ENCODE measurements at places on chromosomes 7 and 10.

DNA sequence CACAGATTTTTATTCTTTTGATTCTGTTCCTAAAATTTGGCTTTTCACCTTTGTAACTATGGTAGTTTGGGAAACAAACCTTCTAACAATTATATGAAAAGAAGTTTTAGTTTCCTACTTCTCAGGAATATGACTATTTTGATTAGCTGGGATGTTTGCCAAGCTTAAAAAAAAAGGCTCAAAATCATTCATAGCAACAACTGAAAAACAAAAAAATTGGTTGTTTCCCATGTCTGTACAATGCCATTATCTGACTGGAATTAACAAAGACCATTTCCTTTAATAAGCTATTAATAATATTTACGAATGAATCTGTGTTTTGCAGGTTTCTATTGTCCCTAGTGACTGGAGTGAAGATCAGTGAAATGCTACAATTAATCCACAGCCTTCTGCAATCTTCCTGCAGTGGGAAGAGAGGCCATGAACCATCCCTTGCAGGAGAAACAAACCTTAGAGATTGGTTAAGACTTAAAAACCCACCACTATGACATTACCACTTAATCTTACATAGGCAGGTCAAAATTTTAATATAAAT is 4.2 kb downstream of the PURB start:
- no peak for DNase-seq

DNA sequence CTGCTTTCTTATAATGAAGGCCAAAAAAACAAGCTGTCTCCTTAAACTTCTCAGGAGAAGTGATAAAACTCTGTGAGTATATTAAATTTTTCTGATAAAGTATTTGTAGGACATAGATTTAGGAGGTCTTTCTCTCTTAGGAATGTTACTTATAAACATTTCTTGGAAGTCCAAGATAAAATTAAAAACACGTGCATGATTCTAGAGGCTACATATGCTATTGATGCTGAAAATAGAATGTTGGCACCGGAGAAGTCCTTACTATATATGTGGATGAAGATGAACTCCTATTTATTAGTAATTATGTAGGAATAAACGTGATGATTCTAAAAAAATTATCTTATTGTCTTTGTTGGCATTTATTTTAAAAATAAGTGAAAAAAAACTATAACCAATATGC is 241.3 kb upstream of the LRRTM3 start:
- DNase-seq, result no peak

DNA sequence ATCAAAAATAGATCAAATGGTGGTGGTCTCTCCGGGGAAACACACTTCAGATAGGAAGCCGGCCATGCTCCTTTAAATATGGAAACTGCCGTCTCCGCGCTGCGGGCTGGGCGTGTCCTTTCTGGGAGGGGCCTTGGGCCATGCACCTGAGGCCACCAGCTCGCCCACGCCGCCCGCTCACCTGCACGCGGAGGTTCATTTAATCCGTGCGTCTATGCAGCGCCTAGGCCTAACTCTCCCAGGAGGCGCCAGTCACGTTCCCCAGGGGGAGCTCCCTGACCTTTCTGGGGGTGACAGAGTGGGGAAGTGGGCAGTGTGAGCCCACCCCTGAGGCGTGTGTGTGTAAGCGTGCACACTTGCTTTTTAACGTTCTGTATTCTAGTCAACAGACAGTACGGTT is 64.0 kb downstream of the C10orf143 start:
- DNase-seq, result no peak

GRCh38 chr10:110597476-110597875 is 30.0 kb downstream of the SMC3 start:
- no peak for DNase-seq

GRCh38 chr7:141386881-141387280 is 164.3 kb upstream of the AGK start:
- no peak for DNase-seq

GRCh38 chr10:62812672-62813439 is 3.3 kb downstream of the EGR2 start:
- no peak for DNase-seq

DNA sequence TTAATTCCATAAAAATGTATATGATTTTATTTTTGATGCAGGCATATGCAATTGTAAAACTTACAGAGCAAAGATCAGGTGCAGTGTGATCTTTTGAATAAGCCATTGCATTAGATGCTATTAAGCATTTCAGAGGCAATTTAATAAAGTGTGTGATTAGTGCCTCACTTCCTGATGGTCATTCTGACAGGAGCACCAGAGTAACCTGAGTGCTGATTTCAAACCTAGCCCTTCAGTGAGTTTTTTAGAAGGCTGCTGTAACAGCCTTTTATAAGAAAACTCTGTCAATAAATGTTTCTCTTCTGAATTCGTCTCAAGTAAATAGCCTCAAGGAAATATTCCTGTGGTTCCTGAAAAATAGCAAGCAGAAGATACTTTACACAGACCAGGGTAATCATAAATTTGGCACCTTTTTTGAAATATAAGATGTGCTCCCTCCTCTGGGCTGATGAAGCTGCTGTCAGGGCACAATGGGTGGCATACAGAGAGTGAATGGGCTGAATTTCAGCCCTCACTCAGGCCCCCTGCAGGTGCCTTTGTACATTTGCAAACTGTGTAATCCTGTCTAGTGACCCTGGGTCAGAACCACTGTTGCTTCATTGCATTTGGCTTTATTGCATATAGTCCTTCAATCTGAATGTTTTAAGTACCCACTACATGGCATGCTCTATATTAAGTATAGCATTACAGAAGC is 193.7 kb upstream of the CSTF2T start:
- no peak for DNase-seq

DNA sequence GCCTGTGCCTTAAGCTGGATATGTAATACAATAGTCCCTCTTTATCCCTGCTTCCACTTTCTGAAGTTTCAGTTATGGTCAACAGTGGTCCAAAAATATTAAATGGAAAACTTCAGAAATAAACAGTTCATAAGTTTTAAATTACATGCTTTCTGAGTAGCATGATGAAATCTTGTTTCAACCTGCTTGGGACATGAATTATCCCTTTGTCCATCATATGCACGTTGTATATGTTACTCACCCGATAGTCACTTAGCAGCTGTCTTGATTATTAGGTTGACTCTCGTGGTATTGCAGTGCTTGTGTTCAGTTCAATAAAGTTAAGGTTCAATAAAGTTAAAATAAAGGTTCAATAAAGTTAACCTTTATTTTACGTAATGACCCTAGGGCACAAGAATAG is 25.5 kb downstream of the C1GALT1 start:
- no peak for DNase-seq

GRCh38 chr10:86709396-86710185 is 41.3 kb downstream of the LDB3 start:
- no peak for DNase-seq

GRCh38 chr10:110274072-110274627 is 30.6 kb downstream of the SMNDC1 start:
- no peak for DNase-seq

GRCh38 chr10:34433241-34434076 is 381.6 kb downstream of the PARD3 start:
- no peak for DNase-seq

DNA sequence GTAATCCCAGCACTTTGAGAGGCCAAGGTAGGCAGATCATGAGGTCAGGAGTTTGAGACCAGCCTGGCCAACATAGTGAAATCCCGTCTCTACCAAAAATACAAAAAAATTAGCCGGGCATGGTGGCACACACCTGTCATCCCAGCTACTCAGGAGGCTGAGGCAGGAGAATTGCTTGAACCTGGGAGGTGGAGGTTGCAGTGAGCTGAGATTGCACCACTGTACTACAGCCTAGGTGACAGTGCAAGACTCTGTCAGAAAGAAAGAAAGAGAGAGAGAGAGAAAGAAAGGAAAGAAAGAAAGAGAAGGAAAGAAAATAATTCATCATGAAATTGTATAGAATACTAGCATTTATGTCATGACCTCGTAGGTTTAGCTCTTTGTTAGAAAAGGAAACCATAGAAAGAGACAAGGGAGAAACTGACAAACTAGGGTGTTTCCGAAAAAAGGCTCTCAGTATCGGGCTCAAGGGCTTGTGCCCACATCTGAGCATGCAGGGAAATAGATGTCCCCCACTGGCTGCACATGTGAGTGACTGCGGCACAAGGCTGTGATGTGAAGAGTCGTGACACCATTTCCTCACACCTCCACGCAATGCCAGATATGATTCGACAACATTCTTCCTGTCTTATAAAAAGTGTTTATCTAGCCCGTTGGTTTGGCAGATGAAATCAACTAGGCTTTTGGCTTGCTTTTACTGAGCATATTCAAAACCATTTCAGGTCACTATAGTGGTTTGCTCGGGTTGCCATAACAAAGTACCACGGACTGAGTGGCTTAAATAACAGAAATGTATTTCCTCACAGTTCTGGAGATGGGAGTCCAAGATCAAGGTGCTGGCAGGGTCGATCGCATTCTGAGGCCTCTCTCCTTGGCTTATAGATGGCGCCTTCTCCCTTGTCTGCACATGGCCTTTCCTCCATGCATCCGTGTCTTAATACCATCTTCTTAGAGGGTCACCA is 2.0 kb downstream of the SRGN start:
- no peak for DNase-seq

DNA sequence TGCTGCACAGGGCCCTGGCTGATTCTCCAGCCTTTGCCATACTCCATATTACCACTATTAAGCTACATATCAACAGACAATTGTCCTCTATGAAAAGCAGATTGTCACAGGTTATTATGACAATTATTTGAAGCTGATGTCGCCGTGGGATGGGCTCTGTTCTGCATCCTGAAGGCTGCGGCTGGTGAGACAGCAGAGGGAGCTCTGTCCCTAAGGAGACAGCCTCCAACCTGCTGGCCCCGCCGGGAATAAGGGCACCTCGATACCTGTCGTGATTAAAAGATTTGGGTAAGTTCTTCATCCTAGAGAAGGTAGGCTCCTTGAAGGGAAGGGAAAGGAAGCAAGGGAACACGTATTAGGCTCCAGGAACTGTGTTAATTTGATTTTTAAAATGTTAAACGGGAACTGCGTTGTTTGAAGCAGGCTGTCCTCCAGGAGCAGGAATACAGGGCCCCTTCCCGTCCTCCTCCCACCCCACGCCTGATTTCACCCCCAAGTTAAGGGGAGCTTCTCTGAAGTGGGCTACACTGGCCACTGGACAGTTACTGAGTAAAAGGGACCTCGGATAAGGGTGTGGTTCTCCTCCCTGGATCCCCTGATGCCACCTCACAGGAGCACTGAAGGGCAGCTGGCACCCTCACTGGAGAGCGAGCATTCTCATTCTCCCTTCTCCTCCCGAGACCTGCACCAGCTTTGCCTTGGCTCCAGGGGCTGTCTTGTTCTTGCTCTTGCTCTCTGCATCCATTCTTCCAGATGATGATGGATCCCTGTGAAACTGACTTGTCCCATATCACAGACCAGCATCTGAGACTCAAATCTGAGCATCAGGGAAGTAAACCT is 11.8 kb upstream of the TIAL1 start:
- no peak for DNase-seq

DNA sequence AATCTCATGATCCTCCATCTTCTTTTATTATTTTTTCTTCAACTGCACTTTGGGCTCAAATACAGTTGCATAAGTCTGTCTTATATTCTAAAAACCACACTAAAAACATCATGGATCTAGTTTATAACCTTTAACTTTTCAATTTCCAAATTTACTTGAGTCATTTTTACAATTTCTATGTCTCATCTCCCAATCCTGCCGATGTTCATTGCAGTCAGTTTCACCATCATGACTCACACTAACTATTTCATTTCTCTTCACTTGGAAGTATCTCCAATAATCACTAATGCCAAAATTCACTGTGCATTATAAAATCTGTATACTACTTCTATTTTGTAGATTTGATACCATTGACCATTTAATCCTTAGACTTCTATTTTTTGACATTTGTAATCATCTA is 806.9 kb upstream of the SORCS1 start:
- DNase-seq, result no peak

GRCh38 chr7:98024075-98024474 is 34.1 kb upstream of the OCM2 start:
- DNase-seq, result no peak

- DNase-seq, result no peak
Observed at GRCh38 chr10:126497672-126498071, 109.4 kb upstream of the ADAM12 start.

GRCh38 chr7:127976738-127977120 is 54.5 kb downstream of the LRRC4 start:
- DNase-seq, result no peak

DNA sequence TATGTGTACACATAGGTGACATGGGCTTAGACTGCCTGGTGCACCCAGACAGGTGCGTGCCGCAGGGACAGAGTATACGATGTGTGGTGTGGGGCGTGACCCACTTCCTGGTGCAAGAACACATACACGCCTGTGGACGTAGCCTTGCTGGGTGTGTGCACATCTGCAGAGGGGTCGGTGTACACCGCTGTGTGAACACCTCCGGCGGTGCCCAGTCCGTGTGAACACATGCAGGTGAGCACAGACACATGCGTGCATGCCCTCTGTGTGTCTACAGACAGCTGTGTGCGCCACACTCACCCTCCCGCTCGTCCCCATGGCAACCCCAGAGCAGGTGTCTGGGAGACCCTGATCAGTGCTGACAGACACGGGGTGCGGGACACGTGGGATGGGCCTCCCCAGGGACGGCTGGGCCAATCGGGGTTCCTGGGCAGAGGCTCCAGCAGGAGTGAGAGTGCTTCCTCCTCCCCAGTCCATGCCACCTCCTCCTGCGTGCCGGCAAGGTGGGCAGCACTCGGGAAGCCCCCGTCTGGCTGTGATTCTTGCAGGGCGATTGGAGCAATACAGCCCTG is 23.4 kb downstream of the ELFN1 start:
- DNase-seq, result no peak

GRCh38 chr7:21426286-21427181 is 1.3 kb upstream of the SP4 start:
- no peak for DNase-seq

GRCh38 chr7:128906001-128906765 is 4.3 kb downstream of the KCP start:
- no peak for DNase-seq

DNA sequence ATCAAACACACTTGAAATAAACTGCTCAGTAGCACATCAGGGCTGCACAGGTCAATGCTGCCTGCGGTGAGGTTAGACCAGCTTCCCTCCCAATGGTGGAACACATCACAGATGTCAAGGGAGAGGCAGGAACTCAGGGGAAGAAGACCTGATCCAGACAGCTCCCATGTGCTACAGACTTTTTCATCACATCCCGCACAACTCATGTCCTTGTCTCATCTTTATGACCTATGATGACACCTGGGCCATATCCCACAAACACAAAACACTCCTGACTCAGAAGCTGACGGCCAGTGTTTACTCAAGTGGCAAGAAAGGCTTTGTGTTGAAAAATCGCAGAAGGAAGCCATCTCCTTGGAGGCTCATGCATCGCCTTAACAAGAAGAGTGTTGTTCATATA is 91.6 kb downstream of the HTR5A start:
- DNase-seq, result no peak

- DNase-seq, result no peak
Observed at GRCh38 chr7:30751696-30752273, at the start of gene INMT. Gene INMT (plus strand): TSS chr7:30752135. CDS start chr7:30752151, 16 bp downstream.

- no peak for DNase-seq
Observed at GRCh38 chr10:26090026-26090425, 126.5 kb upstream of the GAD2 start.

- no peak for DNase-seq
Observed at GRCh38 chr7:8601121-8601520, 167.7 kb downstream of the NXPH1 start.

GRCh38 chr10:102245932-102246251 is 560 bp downstream of the GBF1 start:
- no peak for DNase-seq

- DNase-seq, result no peak
Observed at GRCh38 chr7:149220534-149220933, 18.9 kb upstream of the ZNF212 start.

Data from activated gamma-delta T cell (primary cell).